ENCODE measurements at places on chromosomes 12 and 14.

GRCh38 chr12:113586461-113586860, 114.8 kb upstream of the LHX5 start:
- DNase-seq = no peak

- DNase-seq = no peak
Measured at GRCh38 chr14:103361867-103362266, 23.3 kb upstream of the MARK3 start.

GRCh38 chr12:42960087-42960527, 370.6 kb upstream of the PRICKLE1 start:
- no peak for DNase-seq

DNA sequence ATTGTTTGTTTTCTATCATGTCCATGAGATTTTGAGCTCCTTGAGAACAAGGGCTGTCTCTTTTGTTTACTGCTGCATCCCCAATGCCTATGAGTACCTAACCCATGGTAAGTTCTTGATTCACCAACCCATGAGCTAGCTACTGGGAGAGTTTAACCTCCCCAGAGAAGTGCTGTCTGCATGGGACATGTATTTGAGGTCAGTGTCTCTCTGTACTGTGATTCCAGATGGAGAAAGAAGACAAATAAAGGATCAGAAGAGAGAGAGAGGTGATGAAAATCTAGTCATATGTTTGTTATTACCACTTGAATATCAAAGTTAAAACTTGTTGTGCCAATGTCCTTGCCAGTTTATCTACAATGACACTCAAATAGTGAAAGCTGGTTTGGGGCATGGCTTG, 421.8 kb downstream of the BCAT1 start:
- DNase-seq = no peak

- no peak for DNase-seq
Measured at GRCh38 chr12:53717319-53717718, 9.9 kb downstream of the CALCOCO1 start.

- DNase-seq = no peak
Measured at GRCh38 chr12:39062266-39062996, 157.0 kb upstream of the CPNE8 start.

DNA sequence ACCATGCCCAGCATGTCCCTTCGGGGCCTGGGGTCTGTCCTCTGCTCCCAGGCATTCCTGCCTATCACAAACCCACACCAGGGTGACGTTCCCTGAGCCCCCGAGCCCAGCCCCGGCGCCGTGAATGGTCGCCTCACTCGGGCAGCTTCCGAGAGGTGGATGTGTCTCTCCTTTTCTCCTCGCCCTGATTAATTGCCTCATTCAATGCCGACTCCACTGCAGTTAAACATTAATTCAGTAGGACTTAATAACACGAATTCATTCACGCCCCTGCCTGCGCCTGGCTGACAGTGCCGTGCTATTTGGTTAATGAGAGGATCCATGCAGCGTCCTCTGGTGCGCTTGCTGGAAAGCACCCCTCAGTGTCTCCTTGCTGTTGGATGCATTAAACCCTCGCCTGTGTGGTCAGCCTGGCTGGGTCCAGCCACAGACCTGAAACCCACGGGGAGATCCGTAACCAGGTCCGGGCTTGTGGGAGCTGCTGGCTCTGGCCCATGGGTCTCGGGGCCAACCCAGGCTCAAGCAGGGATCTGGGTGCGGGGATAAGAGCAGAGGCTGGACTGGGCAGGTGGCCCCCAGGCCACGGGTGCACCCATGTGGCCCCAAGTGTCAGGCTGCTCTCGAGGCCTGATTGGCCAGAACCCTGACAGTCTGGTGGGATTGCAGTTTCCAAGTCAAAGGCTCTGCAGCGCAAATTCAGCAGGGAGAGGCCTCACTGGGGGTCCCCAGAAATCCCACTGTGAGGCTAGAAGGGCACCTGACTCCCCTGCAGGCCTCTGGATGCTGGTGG, 55.4 kb downstream of the FBRSL1 start:
- DNase-seq = no peak

- DNase-seq = no peak
Measured at GRCh38 chr12:108419949-108420348, 80.8 kb upstream of the CMKLR1 start.

DNA sequence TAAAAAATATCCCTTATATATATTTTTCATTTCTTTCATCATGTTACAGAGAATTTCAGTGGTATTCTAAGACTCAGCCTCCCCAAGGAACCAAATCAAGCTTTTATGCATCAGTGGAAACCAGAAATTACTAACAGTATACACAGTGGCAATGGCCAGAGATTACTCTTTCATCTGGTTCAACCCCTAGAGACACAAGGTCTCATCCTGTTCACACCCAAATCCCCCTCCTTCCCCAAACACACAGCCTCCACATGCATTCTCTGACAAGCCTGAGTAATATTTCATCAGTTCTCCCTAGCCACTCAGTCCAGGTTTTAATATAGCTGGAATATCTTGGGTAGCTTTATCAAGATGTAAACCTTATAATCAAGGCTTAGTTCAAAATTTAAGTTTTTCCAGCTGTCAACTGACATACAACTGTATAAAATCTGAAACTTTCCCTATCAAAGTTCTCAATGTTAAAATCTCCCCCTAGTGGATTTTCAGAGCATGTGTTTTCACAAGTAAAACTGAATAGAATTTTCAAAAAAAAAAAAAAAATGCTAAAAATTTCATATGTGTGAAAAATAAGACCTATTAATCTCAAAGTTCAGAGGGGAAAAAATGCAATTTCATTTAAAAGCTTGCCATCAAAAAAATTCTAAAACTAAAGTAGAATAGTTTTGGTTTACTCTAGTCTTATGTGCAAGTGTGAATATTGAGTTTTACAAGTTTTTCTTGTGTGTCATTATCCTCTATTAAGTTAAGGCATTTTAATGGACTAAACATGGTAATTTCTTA, 10.5 kb upstream of the SSTR1 start:
- DNase-seq = no peak

- DNase-seq = no peak
Measured at GRCh38 chr12:48005001-48005749, 899 bp upstream of the COL2A1 start.

GRCh38 chr12:56413392-56413791, 35.8 kb downstream of the TIMELESS start:
- DNase-seq = no peak

DNA sequence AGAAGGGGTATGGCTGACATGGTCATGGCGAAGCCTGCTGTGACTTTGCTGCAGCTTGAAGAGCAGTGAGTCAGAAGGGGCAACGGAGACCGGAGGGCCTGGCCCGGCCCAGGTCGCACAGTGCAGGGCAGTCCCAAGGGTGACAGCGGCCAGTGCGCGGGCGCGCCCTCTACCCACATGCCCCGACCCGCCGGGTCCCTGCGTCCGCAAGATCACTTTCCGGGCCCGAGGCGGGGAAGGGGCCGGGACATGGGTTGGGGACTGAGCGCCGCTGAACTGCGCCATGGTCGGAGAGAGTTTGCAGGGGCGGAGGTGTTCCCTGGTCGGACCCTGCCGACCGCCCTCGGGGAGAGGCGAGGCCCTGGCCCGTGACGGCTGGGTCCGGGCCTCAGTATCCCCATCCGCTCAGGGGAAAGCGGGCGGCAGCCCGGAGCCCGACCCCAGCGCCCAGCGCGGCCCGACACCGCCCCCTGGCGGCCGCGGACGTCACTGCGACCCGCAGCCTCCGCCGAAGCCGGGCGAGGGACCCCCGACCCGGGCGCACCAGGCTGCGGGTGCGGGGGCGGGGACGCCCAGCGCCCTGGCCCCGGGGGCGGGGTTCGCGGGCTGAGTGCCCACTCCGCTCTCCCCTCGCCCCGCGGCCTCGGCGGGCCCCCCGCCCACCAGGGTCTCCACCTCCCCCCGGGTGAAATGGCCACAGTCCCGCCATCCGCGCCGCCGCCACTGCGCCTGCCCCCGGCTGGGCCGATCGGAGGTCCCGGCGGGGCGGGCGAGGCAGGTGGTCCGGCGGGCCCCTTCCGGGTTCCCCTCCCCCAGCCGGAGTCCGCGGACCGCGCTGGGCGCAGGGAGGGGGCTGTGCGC, 7.2 kb upstream of the ANKRD9 start:
- no peak for DNase-seq

DNA sequence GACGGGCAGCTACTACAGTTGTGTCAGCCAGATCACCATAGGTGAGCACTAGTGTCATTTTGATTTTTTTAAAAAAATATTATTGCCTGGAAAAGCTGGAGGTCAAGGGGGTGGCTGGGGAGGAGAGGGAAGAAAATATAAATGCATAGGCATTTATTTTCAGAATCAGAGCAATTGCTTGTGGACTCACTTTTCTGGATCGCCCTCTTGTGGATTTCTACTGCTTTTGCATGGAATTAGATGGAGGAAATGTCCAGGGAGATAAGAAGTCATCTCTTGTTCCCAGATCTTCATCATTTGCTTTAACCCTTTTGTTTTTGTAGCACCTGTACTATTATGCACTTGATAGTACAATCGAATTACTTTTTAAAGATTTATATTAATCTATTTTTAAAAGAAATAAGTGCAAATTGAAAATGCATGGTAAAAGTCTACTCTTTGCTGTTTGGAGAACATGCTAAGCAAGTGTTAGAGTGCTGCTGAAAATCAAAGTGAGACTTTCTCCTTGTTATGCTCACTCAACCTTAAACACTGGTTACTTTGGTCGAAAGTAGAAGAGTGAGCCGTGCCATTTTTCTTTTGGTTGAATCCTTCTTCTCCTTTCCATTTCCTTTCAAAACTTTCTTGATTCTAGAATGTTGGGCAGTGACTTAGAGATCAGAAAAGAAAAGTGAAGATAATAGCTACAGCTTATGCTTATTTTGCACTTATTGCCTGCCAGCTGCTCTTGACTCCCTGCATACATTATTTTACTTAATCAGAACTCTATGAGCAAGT, 60.6 kb upstream of the ANO4 start:
- DNase-seq = no peak

DNA sequence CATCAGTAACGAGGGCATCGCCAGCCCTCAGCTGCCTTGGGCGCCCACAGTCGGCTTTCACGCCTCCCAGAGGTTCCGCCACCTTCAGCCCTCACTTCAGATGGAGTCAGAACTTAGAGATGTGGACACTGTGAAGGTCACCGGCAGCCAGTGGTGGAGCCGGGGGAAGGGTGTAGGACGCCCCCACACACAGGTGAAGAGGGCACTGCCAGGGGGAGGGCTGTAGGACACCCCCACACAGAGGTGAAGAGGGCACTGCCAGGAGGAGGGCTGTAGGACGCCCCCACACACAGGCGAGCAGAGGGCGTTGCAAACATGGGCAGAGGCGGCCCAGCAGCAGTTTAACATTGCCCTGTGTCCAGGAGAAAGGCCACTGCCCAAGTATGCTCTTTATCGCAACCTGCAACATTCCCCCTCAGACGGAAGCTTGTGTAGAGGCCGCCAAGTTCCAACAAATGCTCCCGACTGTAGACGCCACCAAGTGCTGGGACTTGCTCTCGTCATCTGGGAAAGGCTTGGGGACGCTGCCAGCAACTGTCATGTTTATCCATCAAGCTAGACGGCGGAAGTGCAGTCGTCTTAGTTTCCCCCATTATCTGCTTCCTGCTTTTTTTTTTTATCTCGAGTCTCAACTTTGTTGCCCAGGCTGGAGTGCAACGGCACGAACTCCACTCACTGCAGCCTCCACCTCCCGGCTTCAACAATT, 4.9 kb upstream of the ANKLE2 start:
- DNase-seq = no peak

GRCh38 chr12:1131811-1132224, 140.8 kb downstream of the ERC1 start:
- no peak for DNase-seq

GRCh38 chr12:96989916-96990315, 82.9 kb downstream of the NEDD1 start:
- DNase-seq = peak; percentile 38

DNA sequence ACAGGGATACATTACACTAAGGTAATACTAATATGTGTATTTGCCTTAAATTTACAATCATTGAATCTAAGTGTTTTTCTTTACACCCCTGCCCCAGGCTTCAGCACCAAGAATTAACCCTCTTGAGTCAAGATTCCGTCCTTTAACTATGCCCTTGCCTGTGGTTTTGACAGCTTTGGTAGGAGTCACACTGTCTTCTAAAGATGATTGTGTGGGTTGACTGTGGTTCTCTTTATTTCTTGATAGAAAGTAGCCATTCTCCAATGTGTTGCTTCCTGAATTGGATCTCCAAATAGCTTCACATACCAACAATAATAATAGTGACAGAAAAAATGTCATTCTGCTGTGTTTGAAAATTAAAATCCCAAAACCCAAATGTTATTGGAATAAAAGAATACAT, 3.6 kb downstream of the CLEC7A start:
- no peak for DNase-seq

DNA sequence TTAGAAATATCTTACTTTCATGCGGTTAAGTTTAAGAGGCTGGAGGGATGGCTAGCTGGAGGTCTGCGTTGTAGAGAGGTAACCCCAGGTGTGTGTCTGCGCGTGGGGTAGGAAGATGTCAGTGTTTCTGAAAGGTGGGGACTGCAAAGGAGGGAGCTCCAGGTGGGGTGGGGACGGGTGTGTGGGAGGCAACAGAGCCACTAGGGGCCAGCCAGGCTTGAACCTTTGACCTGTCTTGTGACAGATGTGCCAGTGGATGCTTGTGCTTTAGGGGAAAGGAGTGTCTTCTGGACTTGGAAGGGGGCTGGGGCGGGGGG, 841 bp downstream of the GLI1 start:
- DNase-seq = no peak

DNA sequence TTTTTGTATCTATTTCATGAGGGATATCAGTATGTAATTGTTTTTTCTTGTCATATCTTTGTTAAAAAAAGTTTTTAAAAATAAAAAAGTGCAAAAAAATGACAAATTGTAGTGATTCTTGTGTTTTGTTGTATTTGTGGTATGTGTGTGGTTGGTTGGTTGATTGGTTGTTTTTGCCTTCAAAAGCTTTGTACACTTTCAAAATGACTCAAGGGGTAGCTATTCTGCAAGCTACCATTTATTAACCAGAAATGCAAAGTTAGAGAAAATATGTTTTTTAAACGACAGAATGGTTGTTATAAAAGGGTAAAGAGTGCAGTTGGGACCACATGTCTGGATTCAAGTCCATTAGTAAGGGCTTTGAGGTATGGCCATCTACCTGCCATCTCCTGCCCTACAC, 119.3 kb downstream of the SLC35F4 start:
- no peak for DNase-seq

GRCh38 chr14:50380455-50380854, 16.2 kb downstream of the CDKL1 start:
- no peak for DNase-seq

GRCh38 chr14:95389471-95390011, 69.8 kb upstream of the CLMN start:
- DNase-seq = no peak

- no peak for DNase-seq
Measured at GRCh38 chr14:105034315-105035039, 13.6 kb upstream of the CDCA4 start.

Measured in NCI-H2081 treated with DMSO at 0.1 percent for 48 hours (cell line).